GM23338 (cell line): ENCODE measurements at places on chromosomes 1 and 21. TPM values are rescaled to one million over a fixed set of nuclear protein-coding genes. Genes with fewer than 3 reads are reported as not detected.

CNR2 gene
- not detected in 2 replicates for polyA plus RNA-seq

MFAP2 gene
- polyA plus RNA-seq: 255 TPM in 2 replicates

VWA5B1 gene
- 0.16 TPM in 2 replicates for polyA plus RNA-seq

MAP3K21 gene
- 11.1 and 11.7 TPM in 2 replicates for polyA plus RNA-seq

CFH gene
- not detected in 2 replicates for polyA plus RNA-seq

TRAF3IP3 gene
- 0.26 TPM in 1 of 2 replicates, not detected in the other for polyA plus RNA-seq

TMEM269 gene
- polyA plus RNA-seq: 0.28 and 0.31 TPM in 2 replicates

TBX19 gene
- 0.76 and 0.85 TPM in 2 replicates for polyA plus RNA-seq
